ENCODE measurements at places on chromosomes 5 and 9. TPM values are rescaled to one million over a fixed set of nuclear protein-coding genes. Genes with fewer than 3 reads are reported as not detected.

- DNase-seq, result no peak
These were observed 599.0 kb downstream of the CSNK1G3 start for GRCh38 chr5:124110942-124111341.

DNA sequence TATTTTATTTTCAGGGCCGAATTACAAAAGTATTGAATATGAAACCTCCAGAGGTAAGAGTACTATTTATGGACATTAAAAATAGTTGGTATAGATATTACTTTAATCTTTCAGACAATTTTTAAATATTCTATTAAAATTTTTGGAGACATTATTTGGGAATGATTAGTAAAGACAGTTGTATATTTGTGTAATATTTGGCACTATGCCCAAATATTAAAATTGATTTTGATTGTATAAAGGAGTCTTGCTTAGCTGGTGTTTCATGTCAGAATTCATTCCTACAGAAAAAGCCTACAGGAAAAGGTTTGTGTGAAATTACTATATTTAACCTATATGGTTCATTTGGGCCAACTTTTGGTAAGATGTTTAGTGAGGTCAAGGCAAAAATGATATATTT, 5.5 kb downstream of the SMC2 start:
- no peak for DNase-seq

- DNase-seq, result no peak
These were observed 224.1 kb upstream of the TBCA start for GRCh38 chr5:78000191-78000590.

DNA sequence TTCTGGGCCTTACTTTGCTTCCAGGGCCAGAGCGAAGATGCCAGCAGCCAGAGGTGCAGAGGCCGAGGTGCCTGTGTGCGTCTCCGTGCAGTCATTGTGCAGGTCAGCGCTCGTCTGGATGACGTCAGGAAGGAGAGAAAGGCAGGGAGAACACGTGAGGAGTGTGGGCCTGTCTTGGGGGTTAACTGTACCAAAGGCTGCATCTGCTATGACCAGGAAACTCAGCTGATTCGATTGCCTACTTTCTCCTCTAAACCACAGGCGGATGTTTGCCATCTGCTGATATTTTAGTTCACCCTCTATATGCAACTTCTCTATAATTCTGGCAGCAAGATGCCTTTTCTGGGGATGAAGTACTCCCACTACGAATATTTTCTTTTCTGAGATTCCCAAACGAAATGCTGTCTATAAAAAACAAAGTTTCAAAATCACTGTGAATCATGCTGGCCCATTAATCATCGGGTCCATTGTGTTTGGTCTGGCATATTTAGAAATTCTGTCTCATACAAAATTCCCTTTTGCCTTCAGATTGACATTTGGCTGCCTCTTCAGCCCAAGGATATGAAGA, 24.8 kb downstream of the PCSK1 start:
- no peak for DNase-seq

DNA sequence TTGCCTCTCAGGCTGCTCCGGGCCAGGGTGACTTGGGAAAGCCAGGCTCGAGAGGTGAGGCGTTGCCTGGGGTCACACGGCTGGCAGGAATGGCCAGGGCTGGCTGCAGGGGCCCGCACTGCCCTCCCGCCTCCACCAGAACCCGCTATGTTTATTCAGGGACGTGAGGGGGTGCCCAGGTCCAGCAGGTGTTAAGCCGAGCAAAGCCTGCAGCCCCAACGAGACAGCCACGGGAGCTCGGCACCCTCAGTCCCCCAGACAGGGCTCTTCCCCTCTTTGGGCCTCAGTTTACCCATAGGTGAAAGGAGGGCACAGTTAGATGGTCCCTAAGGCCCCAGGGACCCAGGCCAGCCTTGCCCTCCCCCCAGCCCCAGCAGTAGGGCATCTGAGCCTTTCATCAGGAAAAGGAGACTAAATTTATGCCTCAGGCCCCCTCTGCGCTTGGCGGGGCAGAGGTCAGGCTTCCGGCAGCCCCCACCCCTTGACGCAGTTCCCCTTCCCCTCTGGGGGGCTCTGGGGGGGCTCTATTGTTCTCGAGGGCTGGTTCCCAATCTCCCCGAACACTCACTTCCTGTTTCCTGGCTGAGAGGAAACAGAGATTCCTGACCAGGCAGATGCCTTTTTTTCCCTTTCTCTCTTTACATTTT, 7.1 kb upstream of the EGFL7 start:
- DNase-seq, result no peak

GRCh38 chr5:65197531-65198455, 283.9 kb downstream of the ADAMTS6 start:
- no peak for DNase-seq

Gene ZNF454
- 1.2 TPM for total RNA-seq

All from mesothelial cell of epicardium (in vitro differentiated cells).